ENCODE measurements at places on chromosomes 1 and 21.

- DNase-seq: peak; percentile 7
These were observed at the start of gene RIPK4 for GRCh38 chr21:41766883-41767605. Gene RIPK4, minus strand, starts transcription at chr21:41767052. Its CDS starts 11 bp downstream, at chr21:41767041.

- DNase-seq: no peak
These were observed 90.4 kb downstream of the RGS21 start for GRCh38 chr1:192407206-192407605.

DNA sequence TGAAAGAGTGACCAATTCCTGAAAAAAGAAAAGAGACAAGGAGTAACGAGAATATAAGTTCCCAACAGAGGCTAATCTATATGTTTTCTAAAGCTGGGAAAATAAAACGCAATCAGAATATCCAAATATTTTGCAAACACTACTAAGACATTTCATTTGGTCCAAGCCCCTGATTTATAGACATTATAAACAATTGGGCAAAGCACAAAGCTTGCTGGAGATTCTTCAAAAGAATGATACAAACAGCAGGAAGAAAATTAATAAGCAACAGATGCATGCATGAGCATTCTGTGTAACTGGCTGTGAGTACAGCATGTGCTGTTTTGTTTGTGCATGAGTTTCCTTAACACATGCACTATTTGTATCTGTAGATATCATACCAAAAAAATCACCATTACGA lies 552.9 kb downstream of the LTN1 start:
- no peak for DNase-seq

DNA sequence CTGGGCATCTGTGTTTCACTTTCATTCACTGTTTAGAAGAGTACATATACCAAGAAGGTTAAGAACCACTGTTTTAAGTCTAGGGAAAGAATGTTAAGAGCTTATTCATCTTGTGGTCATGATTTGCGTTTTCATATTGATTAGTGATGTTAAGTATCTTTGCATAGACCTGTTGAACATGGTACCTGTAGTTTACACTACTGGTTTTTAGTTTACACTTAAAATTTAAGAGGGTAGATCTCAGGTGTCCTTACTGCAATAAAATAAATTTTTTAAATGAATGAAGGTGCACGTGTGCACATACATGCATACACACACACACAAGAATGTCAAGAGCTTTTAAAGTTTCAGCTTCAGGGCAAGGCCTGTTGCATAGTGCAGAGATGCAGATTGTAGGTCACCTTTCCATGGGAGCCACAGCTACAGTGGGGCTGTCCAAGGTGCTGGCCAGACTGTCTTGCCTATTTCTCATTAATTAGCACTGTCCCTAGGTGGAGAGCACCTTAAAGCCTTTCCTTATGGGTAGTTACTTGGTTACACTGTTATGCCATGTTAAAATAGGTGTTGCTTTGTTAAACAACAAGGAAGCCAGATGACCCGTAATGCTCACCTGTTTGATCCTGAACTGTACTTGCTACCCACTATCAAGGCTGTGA lies 543.0 kb upstream of the DAB1 start:
- DNase-seq: no peak

GRCh38 chr1:53949023-53949990 lies 3.2 kb downstream of the LRRC42 start:
- DNase-seq: no peak

All from activated CD8-positive, alpha-beta memory T cell treated with anti-CD3 and anti-CD28 coated beads for 1 hour (primary cell).